ENCODE measurements at places on chromosomes 5 and 9.

- no peak for DNase-seq
These were observed 4.9 kb upstream of the RAPGEF1 start for GRCh38 chr9:131744720-131745201.

DNA sequence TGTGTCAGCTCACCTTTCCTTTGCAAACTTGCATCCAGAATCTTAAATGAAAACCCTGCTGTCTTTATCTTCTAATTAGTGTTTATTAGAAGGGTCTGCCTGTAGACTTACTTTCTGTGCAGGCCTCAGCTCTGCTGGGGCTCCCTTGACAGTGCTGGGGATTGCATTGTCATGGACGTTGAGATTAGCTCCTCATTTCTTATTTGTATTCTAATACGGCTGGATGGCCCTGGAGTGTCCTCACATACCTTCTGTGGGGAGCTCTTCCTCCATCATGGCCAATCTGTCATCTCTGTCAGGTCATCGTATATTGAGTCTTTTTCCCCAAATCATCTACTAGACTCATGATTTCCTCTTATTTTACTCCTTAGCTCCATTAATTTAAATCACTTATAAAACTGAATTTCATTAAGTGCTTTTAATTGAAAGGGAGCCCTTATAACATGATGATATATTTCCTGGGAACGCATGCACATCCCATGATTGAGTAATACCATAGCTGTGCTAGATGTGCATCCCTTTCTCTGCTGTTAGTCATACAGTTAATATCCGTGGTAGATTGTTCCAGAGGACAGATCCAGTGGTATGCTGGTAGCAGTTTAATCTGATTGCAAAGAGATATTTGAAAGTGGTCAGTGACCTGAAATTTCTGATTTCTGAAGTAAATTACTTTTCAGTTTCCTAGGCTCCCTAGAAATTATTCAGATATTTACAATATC is 61.6 kb downstream of the ICE1 start:
- peak; percentile 30 for DNase-seq

GRCh38 chr9:29802454-29802853 is 2229.2 kb upstream of the C9orf72 start:
- no peak for DNase-seq

DNA sequence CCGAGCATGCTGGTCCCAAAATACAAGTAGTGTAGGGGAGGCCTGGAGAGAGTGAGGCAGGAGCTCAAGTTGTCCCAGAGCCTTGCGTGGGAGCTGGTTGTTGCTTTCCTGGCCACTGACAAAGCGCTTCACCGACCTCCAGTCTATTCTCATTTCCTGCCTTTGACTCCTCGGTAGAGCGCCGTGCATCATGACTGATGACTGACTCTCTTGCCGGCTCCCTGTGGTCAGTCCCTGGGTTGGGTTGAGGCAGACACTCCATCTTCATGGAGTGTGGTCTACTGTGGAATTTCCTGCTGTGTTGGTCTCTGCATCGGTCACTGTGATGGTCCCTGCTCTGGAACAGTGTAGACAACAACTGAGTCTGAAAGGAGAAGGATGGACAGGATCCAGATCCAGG is 175.1 kb upstream of the S1PR3 start:
- DNase-seq: peak; percentile 80

DNA sequence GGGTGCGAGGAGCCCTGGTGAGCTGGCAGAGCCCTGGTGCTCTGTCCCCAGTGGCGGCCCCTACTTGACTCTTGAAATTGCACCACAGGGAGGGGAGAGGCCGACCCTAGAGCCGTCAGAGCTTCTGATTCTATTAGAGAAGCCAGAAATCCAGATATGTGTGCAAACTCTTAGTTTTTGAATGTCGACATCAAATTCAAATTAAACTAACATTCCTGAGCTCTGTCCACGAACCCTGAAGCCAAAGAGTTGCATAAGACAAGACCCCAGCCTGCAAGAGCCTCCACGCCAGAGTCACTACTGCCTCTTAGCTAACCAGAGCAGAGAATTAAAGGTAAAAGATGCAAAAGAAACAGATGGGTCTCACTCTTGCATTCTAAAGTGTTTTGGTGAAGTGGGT is 29.8 kb upstream of the MSX2 start:
- no peak for DNase-seq

GRCh38 chr9:135536216-135536615 is 9.7 kb upstream of the OBP2A start:
- DNase-seq: peak; percentile 79

- no peak for DNase-seq
These were observed 280.4 kb downstream of the CDH9 start for GRCh38 chr5:26757941-26758340.

DNA sequence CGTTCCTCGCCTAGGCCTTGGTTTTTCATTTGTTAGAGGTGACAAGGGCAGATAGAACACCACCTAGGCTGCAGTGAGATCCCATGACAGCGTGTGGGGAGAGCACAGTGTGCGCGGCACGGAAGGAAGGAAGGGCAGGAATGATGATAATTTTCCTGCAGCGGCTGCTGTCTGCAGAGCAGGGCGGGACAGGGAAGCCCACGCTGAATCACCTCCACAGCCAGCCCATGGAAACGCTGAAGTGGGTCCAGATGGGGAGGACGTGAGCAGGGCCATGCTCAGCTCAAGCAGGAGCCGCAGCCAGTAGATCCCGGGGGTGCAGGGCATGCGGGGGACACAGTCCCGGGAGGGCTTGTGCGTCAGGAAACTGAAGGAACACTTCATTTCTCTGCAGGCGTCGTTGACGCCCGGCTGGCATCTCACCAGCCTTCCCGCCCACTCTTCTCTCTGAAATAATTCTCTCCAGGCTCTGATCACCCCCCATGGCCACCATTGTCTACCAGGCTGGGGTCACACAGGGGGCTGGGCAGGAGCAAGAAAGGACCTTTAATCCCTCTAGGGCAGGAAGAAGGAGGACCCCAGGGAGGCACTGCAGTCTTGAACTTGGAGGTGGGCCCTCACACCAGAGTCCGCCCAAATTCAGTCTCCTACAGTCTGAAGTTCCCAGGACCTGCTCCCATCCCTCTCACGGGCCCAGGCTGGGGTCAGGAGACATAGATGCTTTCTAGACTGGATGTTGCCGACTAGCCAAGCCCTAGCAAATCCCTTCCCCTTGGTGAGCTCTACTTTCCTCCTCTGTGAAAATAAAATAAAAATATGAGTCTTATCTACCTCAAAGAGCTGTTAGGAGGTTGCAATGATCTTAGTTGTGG is 20.9 kb upstream of the SYNPO start:
- peak; percentile 77 for DNase-seq

DNA sequence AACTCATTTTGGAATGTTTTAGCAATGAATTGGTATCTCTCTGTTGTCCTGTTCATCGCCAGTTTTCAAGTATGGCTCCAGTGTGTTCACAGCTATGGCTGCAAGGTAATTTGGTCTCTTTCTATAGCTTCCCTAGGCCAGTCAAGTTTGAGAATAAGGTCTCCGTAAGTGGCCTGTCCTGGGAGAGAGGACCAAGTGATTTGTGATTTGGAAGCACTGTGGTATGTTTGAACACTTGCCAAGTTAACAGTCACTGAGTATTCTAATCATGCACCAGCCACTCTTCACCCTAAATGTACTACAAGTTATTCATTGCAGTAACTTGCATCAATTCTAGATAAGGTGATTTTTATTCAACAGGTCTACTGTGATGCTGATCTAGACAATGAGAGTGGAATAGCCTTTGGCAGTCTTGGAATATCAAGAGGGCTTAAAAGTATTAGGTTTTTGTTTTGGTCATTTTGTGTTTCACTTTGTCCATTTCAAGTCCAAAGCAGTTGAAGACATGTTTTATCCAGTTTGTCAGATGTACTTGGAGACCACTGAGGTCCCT is 41.1 kb downstream of the G3BP1 start:
- DNase-seq: peak; percentile 48

DNA sequence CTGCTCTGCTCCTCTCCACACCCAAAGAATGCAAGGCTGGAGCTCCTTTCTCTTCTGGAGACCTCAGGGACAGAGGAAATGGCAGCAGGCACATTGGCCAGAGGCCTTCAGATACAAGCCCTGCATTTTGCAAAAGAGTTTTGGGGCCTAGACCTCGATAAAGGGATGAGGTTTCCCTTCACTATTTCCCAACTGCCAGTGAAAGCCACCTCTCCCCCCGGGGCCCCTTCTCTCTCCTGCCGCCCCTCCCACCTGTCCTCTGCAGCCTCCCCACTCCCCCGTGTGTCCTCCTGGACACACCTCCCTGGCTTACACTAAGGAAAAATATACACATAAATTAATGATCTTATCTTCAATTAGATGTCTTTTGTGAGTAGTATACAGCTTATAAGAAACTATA is 21.3 kb upstream of the LMNB1 start:
- no peak for DNase-seq

- no peak for DNase-seq
These were observed 17.2 kb downstream of the RIC1 start for GRCh38 chr9:5646116-5646515.

DNA sequence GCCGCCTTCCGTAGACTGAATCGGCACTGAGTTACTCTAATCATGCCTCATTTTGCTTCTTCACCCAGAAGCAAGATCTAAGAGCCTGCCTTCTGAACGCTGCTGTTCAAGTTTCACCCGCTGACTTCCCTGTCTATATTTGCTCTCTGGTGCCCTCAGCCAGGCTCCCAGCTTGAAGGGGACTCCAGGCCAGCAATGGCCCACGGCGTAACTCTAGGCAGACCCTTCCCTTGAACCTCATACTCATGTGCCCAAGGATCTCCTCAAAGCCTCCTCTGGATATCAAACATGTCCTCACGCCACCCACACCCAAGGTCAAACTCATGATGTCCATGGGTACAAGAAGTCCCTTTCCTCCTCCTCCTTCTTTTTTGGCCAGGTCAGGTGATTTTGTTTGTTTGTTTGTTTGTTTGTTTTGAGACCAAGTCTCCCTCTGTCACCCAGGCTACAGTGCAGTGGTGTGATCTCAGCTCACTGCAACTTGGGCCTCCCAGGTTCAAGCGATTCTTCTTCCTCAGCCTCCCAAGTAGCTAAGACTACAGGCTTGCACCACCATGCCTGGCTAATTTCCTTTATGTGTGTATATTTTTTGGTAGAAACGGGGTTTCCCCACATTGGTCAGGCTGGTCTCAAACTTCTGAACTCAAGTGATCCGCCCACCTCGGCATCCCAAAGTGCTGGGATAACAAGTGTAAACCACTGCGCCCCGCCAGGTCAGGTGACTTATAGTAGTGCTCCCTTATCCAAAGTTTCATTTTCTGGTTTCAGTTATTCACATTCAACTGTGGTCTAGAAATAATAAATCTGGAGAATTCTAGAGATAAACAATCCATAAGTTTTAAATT is 239.0 kb downstream of the SYK start:
- DNase-seq: no peak

DNA sequence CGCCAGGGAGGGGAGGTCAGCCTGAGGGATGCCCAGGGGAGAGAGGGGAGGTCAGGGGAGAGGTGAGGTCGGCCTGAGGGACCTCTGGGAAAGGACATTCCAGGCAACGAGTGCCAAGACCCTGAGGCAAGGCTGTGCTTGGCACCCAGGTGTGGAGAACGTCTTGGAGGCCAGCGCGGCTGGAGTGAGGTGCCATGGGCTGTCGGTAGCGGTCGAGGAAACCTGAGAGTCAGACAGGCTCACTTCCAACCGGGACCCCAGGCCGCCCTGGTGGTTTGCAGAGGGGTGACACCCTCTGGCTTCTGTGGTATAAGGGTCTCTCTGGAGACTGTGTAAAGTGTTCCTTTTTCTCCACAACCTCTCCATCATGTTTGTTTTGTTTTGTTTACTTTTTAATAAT is 82.9 kb downstream of the CACNA1B start:
- DNase-seq: no peak

- peak; percentile 64 for DNase-seq
These were observed 95.9 kb downstream of the UGCG start for GRCh38 chr9:111992523-111992922.
